ENCODE measurements at places on chromosomes 1 and 21.

GRCh38 chr1:46180082-46180616, 3.9 kb upstream of the P3R3URF start:
- no peak for DNase-seq

DNA sequence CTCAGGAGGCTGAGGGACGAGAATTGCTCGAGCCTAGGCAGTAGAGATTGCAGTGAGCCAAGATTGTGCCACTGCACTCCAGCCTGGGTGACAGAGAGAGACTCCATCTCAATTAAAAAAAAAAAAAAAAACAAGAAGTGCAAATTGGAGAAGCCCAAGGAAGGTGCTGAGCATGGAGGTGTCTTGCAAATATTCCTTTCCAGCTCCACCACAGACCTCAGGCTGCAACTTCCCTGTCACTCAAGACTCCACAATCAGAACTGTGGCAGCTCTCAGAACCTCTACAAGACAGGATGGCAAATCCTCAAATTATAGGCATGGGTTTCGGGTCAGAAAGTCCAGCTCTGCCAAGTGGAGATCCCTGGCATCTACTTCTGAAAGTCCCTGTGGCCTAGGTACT, 104.4 kb upstream of the TIAM1 start:
- DNase-seq, result no peak

DNA sequence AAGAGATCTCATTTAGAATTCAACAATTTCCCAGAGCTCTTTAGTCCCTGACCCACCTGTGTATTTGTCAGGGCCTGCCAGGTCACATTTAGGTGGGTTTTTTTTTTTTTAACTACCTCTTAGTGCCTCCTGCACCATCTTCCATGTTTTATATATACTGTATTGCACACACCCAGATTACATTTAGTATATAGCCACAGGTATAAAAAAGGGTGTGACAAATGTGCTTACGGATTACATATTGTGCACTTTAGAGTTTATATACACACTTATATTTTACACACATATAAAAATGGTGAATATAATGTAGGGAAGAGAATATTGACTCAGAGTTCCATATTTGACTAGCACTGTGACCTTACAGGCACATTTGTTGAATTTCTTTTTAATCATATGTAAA, 17.4 kb upstream of the LRIG2 start:
- DNase-seq, result no peak

DNA sequence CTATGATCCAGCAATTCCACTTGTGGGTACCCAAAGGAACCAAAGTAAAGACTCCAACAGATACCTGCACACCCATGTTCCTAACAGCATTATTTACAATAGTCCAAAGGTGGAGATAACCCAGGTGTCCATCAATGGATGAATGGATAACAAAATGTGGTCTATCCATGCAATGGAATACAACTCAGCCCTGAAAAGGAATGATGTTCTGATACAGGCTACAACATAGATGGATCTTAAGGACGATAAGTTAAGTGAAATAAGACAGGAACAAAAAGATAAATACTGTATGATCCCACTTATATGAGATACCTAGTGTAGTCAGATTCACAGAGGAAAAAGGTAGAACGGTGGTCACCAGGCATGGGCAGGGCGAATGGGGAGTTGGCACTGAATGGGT, 69.7 kb downstream of the GNG4 start:
- no peak for DNase-seq

GRCh38 chr1:207578796-207579435, 66.0 kb upstream of the CR1L start:
- no peak for DNase-seq

- no peak for DNase-seq
Measured at GRCh38 chr1:82786883-82787282, 986.1 kb downstream of the ADGRL2 start.

GRCh38 chr21:25385911-25386474, 221.3 kb downstream of the MRPL39 start:
- no peak for DNase-seq

GRCh38 chr1:67201891-67202290, 35.6 kb downstream of the IL23R start:
- DNase-seq, result no peak

DNA sequence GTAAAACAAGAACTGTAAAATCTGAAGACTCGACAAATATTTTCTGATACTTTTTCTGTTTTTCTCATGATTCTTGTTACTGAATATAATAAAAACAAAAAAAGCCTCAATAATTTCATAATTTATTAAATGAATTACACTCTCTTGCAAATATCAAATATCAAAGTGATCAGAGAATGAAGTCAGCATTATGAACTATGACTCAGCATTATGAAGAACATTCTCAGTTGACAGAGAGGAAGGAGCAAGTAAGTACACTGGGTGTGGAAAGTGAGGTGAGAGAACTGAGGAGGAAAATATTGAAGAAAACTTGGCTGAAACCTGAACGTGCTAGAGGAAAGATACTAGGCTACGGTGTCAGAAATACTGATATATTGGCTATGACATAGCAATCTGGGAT, 529.5 kb downstream of the KCNT2 start:
- DNase-seq, result no peak

DNA sequence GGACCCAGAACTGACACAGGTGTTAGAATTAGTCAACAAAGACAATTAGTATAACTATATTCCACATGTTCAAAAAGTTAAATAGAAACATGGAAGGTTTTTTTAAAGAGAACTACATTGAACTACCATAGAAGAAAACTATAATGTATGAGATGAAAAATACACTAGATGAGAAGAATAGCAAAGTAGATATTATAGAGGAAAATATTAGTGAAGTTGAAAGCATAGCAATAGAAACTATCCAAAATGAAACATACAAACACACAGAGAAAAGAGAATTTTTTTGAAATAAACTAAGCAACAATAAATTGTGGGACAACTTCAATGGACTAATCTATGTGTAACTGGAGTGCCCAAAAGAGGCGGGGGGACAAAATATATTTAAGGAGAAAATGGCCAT, 8.0 kb upstream of the HEATR1 start:
- no peak for DNase-seq

GRCh38 chr1:204562075-204562990, 46.1 kb downstream of the MDM4 start:
- no peak for DNase-seq
